ENCODE measurements at places on chromosomes 16 and 17. TPM values are rescaled to one million over a fixed set of nuclear protein-coding genes. Genes with fewer than 3 reads are reported as not detected.

The MYH11 gene
- total RNA-seq: not detected

The VTN gene
- total RNA-seq: 7.6 TPM

The CLEC10A gene
- total RNA-seq: not detected

The ANKFN1 gene
- 0.52 TPM for total RNA-seq

The HID1 gene
- total RNA-seq: 8.2 TPM

The RAMP2 gene
- 0.74 TPM for total RNA-seq

The CMTM2 gene
- total RNA-seq: not detected

The MYH8 gene
- total RNA-seq: not detected

The NRN1L gene
- total RNA-seq: 1.9 TPM

The MSLN gene
- 0.54 TPM for total RNA-seq

The AOC3 gene
- total RNA-seq: 1.4 TPM

The NLRC3 gene
- total RNA-seq: not detected

The BFAR gene
- total RNA-seq: 77.6 TPM

The OR4D1 gene
- total RNA-seq: not detected

The METTL2A gene
- total RNA-seq: 37.6 TPM

The RNF157 gene
- total RNA-seq: 1.3 TPM

The BICDL2 gene
- total RNA-seq: not detected

The BMERB1 gene
- total RNA-seq: 43.7 TPM

The RGS11 gene
- 6.6 TPM for total RNA-seq

The CACNG4 gene
- total RNA-seq: 0.49 TPM

The TGFB1I1 gene
- total RNA-seq: 8.6 TPM

The TBC1D3G gene
- total RNA-seq: not detected

The COG8 gene
- 30.4 TPM for total RNA-seq

Measured in NCI-H460 (cell line).